Activated T-cell treated with anti-CD3 and anti-CD28 coated beads, Interleukin-2, amount 50 U/mL, for 24 hours (primary cell): ENCODE measurements at places on chromosomes 7 and 10.

DNA sequence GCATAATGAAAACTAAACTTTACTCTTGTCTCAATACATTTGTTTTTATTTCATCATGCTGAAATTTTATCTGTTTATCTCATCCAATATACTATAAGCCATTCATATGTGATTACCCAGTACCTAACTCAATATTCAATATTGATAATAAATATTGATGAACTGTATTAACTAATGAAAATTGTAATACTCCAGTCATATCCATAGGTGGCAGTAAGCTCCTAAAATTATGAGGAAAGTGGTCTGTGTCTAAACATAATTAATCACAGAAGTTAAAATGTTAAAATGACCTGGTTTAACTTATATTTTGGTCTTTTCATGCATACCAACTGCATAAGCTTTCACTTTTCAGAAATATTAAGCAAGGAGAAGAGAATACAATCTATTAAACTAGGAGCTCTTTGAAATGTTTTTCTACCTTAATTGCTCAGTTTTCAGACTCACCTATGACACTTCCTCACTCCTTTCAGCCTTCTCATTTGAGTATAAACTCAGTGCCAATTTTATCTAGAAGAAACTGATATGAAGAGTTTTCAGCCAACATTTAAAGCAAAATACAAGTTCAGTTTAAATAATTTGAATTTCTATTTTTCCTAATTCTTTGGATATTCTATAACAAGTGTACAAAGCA lies 30.5 kb upstream of the VWDE start:
- no peak for DNase-seq

- no peak for DNase-seq
These were observed 15.8 kb downstream of the PODXL start for GRCh38 chr7:131540491-131541162.

DNA sequence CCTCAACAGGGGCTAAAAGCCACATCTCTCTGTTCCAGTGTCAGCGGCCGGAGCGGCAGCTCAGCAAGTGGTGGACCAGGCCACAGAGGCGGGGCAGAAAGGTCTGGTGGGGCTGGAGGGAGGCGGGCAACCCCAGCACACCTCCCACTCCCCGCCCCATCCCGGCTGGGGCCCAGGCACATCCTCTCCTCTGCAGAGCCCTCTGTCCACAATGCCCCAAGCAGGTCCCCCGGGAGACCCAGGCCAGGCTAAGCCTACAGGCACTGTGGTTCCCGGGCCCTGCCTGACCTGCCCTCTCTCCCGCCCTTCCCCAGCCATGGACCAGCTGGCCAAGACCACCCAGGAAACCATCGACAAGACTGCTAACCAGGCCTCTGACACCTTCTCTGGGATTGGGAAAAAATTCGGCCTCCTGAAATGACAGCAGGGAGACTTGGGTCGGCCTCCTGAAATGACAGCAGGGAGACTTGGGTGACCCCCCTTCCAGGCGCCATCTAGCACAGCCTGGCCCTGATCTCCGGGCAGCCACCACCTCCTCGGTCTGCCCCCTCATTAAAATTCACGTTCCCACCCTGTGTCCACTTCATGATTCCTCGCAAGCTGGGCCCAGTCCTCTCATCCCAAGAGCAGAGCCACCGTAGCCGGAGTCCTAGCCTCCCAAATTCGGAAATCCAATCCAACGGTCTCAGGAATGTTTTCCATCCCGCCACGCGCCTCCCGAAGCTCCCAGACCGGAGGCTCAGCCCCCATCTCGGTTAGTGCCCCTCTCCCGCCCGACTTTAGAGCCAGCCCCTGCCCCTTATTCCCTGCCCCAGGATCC lies 2.1 kb downstream of the ADIRF start:
- no peak for DNase-seq

- DNase-seq, result no peak
These were observed 41.5 kb upstream of the SEMA3C start for GRCh38 chr7:80960244-80960795.

- no peak for DNase-seq
These were observed 15.0 kb upstream of the MCM10 start for GRCh38 chr10:13146379-13146778.

GRCh38 chr7:18378989-18379605 lies 116.5 kb upstream of the HDAC9 start:
- no peak for DNase-seq

DNA sequence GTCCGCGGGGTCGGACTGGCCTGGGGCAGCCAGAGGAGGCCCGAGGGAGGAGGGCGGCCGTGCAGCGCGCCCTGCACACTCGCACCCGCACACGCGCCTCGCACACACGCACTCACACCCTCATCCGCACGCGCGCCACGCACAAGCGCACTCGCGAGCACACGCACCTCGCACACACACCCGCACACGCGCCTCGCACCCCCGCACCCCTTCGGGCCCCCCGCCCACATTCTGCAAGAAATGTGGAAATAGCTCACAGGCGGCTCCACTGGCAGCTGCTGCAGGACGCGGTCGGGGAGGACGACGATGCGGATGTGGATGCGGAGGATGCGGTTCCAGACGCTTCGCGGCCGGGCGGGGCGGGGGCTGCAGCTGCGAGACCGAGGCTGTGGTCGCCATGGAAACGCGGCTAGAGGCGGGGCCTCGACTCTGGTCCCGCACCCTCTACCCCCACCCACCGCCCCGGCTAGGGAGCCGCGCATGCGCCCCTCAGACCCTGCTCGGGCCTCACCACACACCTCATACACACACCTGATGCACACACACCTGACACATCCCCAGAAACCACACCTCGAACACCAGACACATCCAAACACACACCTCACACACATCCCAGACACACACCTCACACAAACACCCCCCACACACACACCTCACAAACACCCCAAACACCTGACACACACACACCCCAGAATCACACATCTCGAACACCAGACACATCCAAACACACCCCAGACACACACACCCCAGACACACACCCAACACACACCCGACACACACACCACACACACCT lies at the start of gene CALY:
Gene CALY (minus strand): TSS at position 320 of the 793 bp plus-strand sequence. CDS start 7,907 bp downstream, outside the sequence.
- DNase-seq, result peak; percentile 74

DNA sequence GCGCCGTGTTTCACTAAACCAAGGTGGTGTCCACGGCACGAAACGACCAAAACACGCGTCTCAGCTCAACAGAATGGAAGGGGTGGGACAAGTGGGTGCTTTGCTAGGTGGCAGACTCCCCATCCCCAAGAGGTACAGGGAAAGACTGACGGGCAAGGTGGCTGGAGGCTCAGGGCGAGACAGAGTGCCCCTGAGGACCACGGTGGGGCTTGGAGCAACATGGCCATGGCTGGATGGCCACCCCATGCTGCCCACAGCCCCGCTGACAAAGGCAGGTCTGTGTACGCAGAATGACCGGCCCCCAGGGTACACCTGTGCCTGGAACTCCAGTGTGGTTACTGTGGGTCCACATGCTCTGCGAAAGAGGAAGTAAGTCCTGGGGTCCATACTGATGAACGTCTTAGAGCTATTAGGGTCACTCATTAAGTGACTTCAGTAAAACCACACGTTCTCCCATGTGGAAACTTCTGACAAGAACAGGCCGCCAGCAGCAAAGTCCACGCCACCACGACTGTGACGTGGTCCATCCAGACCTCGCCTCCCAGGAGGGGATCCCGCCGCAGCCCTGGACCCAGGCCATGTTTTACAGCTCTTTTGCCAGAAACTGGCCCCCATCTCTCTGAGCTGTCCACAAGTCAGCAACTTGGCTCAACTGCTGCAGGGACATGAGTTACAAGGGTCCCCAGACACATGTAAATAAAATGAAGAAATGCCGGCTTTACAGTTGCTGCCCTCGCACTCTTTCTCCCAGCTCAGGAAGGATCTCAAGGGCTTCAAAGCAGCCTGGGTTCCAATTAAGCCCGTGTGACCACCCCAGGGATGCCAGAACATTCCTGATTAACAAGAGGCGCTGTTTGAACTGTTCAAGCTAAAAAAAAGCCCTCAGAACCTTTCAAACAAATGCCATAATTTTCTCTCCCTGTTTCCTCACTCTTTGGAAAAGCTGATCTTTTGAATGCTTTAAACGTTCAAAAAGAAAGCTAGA lies 66.8 kb downstream of the MAD1L1 start:
- no peak for DNase-seq

DNA sequence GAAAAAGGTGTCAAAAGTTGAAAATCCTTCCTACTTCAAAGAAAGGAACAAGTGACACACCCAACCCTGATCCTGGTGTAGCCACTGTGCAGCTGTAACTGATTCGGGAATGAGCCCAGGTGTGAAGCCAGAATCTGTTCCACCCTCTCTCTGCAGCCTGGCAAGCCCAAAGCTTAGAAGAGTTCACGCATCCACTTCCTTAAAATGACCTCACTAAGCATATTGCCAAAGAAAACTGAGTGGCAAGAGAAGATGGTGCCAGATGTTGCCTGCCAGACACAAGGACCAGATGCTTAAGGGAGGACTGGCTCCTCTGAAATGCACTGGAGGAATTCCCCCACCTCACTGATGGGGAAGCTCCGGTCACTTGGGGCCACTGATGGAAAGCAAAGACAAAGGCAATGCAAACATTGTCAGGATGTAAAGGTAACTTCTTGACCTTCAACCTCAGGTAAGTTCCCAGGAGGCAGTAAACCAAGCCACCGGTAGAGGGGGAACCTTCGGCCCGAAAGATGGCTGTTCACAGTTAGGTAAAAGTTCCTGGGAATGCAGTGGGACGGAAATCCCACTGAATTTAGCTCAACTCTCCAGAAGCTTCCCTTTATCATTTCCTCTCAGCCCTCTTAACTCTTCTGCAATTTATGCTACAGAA lies 554.9 kb downstream of the KCNMA1 start:
- no peak for DNase-seq

DNA sequence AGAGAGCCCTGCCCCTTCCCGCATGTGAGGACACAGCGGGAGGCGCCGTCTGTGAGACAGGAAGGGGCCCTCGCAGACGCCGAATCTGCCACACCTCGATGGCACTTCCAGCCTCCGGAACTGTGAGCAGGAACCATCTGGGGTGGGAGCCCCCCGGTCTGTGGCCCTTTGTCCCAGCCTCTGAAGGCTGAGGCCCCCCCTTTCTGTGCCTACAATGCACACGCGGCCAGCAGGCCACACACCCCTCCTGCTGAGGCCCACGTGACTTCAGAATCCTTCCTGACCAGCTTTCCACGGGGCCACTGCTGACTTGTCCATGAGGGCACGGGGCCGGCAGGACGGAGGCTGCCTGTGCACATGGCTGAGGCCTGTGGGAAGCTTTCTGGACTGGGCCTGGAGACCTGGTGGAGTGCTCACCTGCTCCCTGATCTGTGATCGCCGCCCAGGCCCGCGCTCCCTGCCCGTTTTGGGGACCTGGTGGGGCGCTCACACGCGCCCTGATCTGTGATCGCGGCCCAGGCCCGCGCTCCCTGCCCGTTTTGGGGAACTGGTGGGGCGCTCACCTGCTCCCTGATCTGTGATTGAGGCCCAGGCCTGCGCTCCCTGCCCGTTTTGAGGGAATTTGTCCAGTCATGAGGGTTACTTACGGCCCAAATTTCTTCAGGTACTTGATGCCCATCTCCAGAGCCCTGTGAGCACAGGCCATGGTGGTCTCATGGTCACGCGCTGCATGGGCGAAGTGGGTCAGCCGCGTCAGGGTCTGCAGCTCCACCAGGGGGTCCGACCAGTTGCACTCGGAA lies 34.3 kb downstream of the CFAP46 start:
- DNase-seq, result no peak

GRCh38 chr10:77969114-77969513 lies 42.6 kb upstream of the DLG5 start:
- DNase-seq, result no peak

DNA sequence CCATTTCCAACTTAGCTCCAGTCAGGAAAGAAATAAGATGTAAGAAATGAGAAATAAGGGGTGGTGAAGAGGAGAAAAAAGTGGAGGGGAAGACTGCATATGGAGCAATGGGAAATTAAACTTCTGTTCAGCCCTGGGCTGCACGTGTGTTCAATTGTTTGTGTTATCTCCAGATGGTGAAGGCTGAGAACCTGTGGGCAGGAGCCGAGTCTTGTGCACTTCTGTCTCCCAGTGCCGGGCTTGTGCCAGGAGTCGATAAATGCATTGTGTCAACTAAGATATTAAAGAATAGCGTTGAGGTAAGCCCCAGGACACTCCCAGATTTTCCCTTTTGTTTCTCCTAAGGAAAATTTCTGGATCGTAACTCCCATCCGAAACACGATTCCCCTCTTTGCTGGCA lies 98.2 kb downstream of the PRLHR start:
- DNase-seq, result no peak

GRCh38 chr10:85490431-85490830 lies 876.2 kb downstream of the GRID1 start:
- DNase-seq, result no peak

DNA sequence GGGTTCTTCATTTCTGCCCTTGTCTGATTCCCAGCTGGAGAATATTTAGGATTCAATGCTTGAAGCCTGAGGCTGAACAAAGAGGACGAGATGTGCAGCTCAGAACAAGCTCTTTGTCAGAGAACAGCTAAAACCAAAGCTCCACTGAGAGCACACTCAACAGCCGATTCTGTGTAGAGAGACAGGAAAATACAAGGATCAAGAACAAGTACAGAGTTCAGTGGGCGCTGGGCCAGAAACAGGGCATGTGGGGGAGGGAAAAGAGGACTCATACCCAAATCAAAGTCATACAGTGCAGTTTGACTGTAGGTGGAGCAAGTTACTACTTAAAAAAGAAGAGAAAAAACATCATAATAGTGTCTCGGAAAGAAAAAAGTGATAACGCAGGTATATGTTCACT lies at the start of gene AGMO:
Gene AGMO (minus strand): TSS at position 181 of the 400 bp plus-strand sequence.
- no peak for DNase-seq

DNA sequence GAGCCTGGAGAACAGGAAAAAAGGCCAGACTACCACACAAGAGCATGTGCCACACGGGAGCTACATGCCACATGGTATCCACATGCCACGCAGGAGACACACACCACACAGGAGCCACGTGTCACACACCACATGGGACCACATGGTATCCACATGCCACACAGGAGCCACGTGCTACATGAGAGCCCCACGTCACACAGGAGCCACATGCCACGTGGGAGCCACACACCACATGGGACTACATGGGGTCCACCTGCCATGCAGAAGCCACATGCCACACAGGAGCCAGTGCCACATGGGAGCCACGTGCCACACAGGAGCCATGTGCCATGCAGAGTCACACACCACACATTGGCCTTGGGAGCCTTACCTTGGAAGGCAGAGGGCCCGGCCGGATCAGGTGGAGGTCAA lies 244.4 kb upstream of the PPP2R2D start:
- DNase-seq, result no peak

DNA sequence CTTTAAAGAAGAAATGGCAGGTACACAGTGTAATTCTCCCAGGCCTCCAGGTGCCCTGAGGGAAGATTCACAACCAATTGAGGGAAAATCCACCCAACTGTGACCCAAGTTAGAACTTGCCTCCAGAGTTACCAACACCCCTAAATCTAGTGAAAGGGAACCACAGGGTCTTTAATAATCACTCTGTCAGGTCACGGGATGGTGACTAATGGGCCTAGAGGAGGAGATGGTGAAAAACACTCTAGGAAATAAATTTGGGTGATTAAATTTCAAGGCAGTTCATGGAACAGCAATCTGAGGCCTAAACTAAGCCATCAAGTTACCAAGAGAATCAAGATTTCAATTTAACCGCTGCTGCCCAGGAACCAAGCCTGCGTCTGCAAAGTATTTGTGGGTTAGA lies 26.7 kb upstream of the SLF2 start:
- DNase-seq, result no peak

GRCh38 chr10:34801097-34801733 lies 13.9 kb downstream of the PARD3 start:
- no peak for DNase-seq
